ENCODE measurements at places on chromosomes 16 and 17.

- no peak for DNase-seq
Measured at GRCh38 chr16:51149721-51150164, 1.3 kb downstream of the SALL1 start.

- DNase-seq = peak; percentile 39
Measured at GRCh38 chr17:59154292-59154720, 680 bp downstream of the SKA2 start.

- no peak for DNase-seq
Measured at GRCh38 chr16:57952909-57953308, 18.0 kb downstream of the CNGB1 start.

DNA sequence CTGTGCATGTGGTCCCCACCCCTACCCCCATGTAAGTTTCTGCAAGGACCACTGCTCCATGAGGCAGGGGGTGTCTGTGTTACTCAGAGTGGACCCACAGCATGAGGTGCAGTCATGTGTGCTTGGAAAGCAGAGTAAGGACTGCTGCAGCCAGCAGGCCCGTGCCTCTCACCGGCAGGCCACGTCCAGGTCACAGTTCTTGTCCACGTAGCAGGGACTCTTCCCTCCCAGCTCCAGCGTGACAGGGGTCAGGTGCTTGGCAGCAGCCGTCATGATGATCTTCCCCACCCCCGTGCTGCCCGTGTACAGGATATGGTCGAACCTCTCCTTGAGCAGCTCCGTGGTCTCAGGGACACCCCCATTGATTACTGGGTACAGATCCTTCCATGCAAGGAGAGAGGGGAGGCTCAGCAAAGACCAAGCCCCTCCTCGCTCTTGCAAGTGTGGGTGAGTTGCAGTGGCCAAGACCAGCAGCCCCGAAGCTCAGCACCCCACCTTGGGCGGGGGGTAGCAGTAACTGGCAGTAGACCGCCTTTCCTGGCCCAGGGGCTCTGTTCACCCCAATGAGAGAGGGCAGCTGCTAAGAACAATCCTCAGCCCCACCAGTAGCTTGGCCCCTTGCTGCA, 6.2 kb downstream of the ALDH3A1 start:
- no peak for DNase-seq

DNA sequence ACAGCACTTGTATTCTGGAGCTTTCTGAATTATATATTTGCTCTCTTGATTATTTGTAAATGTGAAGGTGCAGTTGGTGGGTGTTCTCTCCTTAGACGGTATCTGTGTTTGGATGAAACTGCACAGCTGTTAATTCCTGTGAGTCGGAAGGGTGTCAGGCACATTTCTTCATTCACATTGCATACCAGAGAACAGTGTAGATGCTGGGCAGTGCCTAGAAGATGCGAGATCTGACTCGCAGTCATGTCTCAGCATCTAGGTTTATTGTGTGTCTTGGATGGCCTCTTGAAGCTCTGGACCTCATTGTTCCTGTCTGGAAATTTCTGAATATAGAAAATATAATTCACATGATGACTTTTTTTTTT, 61.2 kb downstream of the CLEC16A start:
- no peak for DNase-seq

DNA sequence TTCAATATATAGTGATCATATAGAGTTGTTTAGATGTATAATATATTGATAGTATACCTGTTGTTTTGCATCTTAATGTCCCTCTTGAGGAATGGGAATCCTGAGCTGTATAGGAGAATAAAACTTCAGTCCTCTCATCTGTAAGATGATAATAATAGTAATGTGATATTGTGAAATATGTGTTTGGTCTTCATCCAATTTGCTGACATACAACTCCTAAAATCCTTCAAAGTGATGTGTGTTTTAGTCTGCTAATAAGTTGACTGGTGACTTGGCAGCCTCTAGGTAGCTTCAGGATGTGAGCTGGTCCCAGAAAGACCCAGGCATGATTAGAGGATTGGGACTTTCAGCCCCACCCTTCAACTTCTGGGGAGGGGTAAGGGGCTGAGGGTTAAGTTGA, 22.8 kb upstream of the NFAT5 start:
- no peak for DNase-seq

- no peak for DNase-seq
Measured at GRCh38 chr16:74455213-74455612, 33.9 kb upstream of the CLEC18B start.

DNA sequence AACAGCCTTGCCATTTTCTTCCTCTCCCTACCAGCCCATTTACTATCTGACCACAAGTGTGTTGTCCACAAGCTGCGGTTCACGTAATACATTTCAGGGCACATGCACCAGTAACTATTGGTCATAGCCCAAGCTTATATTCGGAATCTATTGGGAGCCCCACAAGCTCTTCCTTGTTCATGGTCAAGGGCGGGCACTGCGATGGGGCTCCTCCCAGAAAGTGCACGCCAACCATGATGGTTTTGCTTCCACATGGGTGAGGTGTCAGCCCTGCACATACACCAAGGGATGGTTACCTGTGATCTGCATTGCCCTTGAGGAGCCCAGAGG, 12.1 kb downstream of the THRA start:
- no peak for DNase-seq

GRCh38 chr16:10685709-10686108, 9.0 kb downstream of the TEKT5 start:
- no peak for DNase-seq

DNA sequence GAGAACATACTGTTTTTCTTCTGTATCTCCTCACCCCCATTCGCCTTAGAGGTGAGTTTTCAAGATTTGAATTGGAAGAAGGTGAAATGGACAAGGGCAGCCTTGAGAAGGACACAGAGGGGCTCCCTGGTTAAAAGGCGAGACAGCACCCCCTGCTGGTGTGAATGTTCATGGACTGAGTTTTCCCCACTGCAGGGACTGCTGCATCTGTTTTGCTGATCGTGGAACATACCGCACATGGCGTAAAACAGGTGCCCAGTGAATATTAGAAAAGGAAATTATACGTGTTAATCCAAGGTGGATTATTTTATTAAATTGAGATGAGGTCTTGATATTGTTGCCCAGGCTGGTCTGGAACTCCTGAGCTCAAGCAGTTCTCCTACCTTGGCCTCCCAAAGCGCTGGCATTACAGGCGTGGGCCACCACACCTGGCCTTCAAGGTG, 54.5 kb downstream of the NDE1 start:
- peak; percentile 53 for DNase-seq

DNA sequence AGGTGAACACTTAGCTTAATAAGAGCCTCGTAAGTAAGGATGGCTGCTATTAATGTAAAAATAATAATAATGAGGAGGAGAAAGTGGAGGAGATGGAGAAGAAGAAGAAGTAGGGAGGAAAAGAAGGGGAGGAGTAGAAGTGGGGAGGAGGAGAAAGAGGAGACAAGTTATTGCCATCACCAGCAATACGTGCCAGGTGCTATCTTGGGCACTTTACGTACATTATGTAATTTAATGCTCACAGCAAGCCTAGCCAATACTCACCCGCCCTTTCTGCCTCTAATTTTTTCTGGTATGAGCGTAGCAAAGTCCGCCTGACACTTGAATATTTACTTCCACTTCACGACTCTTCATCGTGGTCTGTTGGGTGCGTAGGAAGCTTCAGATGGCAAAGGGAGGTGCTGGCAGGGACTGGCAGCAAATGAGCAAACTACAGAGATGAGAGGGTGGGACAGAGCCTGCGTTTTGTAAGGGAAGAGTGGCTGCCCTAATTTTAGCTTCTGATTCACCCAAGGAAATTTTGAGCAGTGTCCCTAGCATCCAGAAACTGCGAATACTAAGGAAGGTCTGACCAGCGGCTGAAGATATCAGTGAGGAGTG, 42.1 kb upstream of the CDH13 start:
- no peak for DNase-seq

- DNase-seq = no peak
Measured at GRCh38 chr17:38317081-38317480, 20.1 kb downstream of the MRPL45 start.

DNA sequence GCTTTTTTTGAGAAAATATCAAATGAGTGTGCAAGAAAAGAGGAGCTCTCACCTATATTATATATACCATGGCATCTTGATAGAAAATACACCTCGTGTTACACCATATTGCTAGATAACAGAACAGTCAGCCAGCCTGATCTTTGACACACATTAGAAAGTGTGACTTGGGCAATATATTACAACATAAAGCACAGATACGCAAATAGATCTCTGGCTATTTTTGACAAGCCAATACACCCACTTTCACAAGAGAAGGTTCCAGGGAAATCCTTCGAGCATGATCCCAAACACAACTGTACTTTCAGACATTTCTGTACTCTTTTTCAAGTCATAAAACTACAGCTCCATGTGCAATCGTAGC, 9.4 kb downstream of the GGA2 start:
- no peak for DNase-seq

- no peak for DNase-seq
Measured at GRCh38 chr16:57562066-57562465, 19.6 kb downstream of the ADGRG5 start.

DNA sequence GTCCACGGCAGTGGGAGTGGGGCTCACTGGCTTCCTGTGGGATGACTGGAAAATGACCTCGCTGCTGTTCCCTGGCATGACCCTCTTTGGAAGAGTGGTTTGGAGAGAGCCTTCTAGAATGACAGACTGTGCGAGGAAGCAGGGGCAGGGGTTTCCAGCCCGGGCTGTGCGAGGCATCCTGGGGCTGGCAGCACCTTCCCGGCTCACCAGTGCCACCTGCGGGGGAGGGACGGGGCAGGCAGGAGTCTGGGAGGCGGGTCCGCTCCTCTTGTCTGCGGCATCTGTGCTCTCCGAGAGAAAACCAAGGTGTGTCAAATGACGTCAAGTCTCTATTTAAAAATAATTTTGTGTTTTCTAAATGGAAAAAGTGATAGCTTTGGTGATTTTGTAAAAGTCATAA, 7.8 kb upstream of the RNF213 start:
- no peak for DNase-seq

GRCh38 chr16:23499801-23500200, 10.5 kb downstream of the GGA2 start:
- no peak for DNase-seq

DNA sequence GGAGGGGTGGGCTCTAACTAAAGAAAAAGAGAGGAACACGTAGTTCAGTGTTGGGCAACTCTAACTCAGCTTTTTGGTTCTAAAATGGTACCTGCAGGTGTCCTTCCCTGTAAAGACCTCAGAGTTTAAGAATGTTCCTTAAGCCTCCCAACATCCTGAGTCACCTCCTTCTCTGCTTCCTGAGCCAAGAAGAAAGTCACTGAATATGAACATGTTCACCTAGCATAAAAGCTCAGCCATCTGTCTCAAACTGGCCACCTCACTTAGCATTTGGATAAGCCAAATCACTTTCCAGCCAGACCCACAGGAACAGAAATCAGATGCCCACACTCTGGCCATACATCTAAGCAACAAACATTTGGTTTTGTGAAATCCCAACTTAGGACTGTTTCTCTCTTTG, 3.7 kb downstream of the TMEM98 start:
- no peak for DNase-seq

GRCh38 chr17:9839433-9839832, 13.7 kb downstream of the GLP2R start:
- DNase-seq = no peak

DNA sequence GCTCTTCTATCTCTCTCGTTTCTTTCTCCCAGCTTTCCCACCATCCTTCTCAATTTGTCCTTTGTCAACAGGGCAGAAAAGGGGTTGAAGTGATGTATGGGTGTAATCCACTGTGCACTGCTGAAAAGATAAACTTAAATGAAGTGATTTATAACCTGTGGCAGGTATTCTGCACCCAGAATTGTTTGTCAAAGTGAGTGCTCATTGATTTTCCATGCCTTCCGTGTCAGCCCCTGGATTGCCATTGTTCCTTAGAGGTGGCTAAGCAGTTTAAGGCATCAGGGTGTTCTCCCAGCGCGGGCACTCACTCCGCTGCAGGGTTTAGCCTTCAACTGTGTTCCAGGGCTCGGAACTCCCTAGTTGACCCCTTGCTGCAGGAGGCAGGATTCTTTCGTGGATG, 82.9 kb downstream of the PITPNC1 start:
- no peak for DNase-seq

DNA sequence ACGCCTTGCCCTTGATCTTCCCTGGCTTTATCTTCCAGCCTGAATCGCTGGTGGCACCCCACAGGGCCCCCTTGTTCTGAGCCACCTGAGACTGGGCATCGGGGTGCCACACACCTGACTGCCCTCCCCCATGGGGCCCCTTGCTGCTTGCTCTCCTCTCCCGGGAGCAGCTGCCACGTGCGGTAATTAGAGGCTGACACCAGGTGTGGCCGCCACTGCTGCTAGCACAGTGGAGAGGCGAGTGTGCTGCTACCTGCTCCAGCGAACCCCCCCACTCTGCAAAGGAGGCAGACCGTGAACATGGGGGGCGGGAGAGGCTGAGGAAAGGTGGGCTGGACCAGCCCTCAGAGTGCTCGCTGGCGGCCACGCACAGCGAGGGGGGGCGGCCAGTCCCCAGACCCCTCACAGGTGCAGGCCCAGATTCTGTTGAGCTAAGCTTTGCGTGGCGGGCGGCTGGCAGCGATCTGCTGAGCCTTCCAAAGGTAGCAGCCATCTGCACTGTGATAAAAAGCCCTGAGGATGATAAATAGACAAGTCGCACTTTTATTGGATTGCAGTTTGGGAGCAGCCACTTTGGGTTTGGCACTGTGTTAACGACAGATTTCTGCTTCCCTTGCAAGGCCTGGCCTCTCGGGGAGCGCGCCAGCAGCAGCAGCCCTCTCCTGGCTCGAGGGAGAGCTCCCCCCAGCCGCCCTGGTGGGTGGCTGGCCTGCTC, 167.9 kb upstream of the GSE1 start:
- DNase-seq = no peak

GRCh38 chr17:28366605-28367004, 1.6 kb upstream of the SEBOX start:
- DNase-seq = no peak

DNA sequence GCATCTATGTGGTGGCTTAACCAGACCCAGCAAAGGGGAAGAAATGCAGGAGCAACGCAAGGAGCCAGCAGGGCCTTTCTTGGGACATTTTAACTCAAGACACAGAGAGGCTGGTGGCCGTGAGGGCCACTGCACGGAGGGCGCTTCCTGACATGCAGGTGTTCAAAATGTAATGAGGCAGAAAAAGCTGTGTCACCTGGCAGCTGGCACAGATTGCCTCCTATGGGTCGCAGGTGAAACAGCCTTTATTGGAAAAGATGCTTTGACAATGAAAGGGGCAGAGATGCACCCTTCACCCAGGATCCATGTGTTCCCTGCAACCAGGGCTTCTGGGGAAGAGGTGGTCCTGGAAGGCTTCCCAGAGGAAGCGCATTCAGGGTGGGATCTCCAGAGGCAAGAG, 219.3 kb downstream of the XYLT1 start:
- DNase-seq = no peak

GRCh38 chr16:80317599-80318037, 223.2 kb upstream of the DYNLRB2 start:
- DNase-seq = no peak

GRCh38 chr17:41614098-41614497, 1.5 kb upstream of the KRT16 start:
- no peak for DNase-seq

- no peak for DNase-seq
Measured at GRCh38 chr17:73637866-73638265, 6.4 kb downstream of the SDK2 start.

GRCh38 chr17:5584383-5585286, at the start of gene NLRP1:
TSS of gene NLRP1 (minus strand) at chr17:5584509. CDS start at chr17:5583957, 552 bp downstream.
- DNase-seq = peak; percentile 86

GRCh38 chr17:75910699-75911098, 6.0 kb upstream of the MRPL38 start:
- no peak for DNase-seq

All from thymus (tissue), 14 donors.